ENCODE measurements at places on chromosomes 5 and 9.
A peak's percentile ranks its signal among the peaks of the same experiment; 100 is the strongest.

DNA sequence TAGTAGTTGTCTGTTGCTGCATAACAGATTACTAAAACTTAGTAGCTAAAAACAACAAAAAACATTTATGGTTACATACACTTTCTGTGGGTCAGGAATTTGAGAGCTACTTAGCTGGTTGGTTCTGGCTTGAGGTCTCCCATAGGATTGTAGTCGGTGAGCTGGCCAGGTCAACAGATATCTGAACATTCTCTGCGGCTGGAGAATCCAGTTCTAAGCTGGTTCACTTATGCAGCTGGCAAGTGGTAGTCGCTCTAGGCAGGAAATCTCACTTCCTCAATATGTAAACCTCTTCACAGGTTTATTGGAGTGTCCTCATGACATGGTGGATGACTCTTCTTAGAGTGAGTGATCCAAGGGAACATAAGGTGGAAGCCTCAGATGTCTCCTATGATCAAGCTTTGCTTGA, 65.7 kb upstream of the TNFAIP8 start:
- DNase-seq, result peak; percentile 17

- DNase-seq, result no peak
Observed at GRCh38 chr5:143101725-143102386, 301.6 kb downstream of the NR3C1 start.

DNA sequence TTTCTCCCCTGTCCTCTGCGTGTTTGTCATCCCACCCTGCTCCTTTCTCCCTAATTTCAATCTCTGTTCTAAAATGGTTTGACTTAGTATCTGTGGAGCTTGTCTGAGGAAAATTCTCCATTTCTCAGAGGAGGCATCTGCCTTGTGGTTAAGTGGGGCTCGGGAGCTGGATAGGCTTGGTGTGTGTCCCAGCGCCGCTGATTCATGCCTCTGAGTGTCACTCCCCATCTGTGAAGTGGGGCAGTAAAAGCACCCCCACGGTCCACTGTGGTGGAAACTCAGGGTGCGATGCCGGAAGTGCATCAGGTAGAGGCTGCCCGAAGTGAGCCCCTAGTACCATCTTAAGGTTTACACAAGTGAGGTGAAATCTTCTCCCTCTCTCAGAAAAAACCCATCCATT, 37.6 kb downstream of the LRSAM1 start:
- DNase-seq, result no peak

DNA sequence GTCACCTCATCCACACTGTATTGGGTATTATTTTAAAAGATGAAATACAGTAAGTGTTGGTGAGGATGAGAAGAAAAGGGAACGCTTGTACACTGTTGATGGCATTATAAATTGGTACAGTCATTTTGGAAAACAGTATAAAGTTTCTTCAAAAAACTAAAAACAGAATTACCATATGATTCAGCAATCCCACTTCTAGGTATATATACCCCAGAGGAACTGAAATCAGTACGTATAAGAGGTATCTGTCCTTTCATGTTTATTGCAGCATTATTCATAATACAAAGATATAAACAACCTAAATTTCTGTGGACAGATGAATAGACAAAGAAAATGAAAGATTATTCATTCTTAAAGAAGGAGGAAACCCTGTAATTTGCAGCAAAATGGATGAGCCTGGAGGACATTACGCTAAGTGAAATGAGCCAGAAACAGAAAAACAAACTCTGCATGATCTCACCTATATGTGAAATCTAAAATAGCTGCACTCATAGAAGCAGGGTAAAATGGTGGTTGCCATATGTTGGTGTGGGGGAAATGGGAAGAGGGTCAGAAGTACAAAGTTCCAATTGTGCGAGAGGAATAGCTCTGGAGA, 191.6 kb downstream of the TRIM36 start:
- DNase-seq, result no peak

GRCh38 chr5:169629847-169630548, 7.1 kb upstream of the DOCK2 start:
- no peak for DNase-seq

DNA sequence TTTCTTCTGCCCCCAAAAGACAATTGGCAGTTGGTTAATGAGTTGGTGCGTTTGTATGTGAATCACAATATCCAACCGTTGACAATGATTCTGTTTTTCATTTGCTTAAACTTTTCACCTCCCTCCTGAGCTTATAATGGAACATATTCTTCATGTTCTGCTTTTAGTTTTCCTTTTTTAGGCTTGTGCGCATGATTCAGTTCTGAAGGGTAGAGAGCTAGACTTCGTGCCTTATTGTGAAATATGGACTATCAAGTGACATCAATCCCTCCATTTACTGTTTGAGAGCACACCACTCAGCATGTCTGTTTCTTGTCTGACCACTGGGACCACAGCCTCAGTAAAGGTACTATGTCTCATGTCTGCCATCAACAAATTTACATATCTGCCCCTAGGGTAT, 30.5 kb upstream of the LPAR1 start:
- DNase-seq, result peak; percentile 20

DNA sequence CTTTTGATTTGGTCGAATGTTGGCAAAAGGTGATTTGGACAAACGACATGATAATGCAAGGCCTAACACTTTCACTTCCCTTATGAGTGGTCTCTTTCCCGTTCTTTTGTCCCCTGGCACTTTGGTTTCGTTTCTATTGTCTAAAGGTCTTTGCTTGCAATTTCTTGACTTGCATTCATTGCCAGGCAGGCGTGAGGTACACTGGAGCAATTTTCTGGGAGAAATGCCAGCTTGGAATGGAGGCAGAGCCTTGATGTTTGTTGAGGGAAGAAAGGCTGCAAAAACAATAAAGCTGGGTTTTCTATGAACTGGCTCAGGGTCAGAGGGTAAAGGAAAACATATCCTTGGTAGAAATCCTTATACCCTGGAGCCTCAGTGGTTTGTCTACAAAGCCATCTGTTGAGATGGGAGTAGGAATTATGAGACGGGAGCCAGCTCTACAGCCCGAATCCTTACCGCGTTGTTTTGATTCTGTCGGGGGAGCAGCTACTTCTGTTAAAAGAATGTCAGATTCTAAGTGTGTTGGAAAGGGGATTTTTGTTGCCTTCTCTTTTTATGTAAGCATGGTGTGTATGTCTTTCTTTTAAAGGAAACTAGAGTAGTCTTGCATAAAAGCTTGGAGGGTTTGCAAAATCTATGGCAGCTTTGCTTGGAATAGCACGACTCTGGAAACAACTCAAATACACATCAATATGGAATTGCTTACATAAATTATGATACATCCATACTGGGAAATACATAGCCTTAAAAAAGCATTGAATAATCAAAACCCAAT, 158.9 kb downstream of the RMI1 start:
- DNase-seq, result peak; percentile 12

- DNase-seq, result no peak
Observed at GRCh38 chr5:132764051-132764450, 13.0 kb downstream of the SEPTIN8 start.

DNA sequence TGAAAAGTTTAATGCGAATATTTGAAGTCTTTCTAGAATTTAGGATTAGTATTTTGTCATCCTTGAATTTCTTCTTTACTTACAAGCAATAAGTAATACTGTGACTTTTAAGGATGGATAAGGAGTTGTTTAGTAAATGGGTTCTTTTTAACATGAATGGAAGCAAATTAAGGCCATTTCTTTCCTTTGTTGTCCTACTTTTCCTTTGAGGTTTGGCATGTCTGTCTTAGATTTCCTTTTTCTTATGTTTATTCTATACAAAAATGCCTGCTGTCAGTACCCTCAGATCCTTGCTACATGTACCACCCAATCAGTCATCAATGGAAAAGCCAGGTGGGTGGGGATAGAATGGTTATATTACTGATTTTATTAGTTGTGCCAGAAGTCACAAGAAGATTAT, 10.2 kb downstream of the STX17 start:
- no peak for DNase-seq

DNA sequence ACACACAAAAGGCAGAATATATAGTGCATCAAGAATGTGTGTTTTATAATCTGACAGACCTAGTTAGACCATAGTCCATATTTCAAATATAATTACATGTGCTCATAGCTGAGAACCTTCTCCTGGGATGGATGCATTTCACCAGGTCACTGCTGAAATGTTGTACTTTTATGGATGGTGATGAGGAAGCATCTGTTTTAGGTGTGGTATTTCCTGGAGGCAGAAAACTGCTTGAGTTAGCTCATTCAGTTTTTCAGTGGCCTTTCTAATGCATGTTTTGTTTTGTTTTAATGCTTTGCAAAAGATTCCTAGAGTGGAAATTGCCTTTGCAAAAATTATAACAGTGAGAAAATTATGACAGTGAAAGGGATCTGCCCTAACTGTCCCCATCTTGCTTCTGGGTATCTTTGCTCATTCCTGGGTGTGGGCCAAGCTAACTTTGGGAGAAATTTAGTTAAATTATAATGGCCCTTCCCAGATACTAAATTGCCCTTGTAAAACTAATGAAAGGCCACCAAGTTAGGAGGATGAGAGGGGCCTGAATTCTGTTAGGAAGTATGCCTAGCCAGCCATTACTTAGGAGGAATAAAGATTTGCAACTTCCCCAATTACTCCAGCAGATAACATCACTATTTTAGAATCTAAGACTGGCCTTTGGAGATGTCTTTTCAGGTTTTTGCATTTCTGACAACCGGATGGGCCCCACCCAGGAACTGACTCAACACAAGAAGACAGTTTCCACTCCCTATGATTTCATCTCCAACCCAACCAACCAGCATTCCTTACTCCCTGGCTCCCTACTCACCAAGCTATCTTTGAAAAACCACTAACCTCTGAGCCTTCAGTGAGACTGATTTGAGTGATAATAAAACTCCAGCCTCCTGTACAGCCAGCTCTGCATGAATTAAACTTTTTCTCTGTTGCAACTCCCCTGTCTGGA, 7.0 kb upstream of the IL12B start:
- DNase-seq, result peak; percentile 82

GRCh38 chr5:74052441-74053221, 426.6 kb downstream of the ARHGEF28 start:
- DNase-seq, result no peak
